ENCODE measurements at places on chromosomes 12 and 14.

DNA sequence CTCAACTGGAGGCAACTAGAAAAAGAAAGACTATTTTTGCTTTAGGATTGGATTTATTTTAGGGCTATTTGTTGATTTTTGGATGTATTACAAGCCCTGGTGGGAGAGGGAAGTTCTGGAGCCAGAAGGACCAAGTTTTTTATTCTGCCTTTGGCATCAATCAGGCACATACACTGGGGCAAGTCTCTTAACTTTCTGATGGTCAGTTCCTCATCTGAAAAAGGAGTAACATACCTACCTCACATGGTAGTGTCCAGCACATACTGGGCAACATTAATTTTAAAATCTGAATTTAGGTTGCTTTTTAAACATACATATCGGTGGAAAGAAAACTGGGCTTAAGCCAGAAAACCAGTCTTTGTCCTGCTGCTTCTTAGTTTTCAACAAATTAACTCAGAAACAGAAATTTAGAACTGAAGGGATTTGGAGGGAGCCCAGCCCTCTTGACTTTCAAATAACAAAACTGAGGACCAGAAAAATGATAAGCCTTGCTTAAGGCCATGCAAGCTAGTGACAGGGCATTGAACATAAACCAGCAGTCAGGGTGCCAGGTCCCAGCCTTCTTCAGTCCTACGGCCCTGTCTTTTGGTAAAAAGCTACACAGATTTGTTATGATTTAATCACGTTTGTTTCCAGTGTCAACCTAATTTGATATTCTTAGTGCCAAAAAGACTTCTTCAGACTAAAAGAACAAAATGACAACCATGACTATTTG, 90.2 kb upstream of the SLC38A2 start:
- no peak overlapping the region for H3K4me3 ChIP-seq
- H3K4me1 ChIP-seq = peaks cover 25% of the 10 kb centered on the region
- peak overlapping the region; percentile 54 for H3K27ac ChIP-seq
- no peak for DNase-seq

GRCh38 chr12:57006809-57007475, 596 bp upstream of the ZBTB39 start:
- H3K27me3 ChIP-seq = no peaks in the 10 kb centered on the region
- peak overlapping the region; percentile 28 for H3K4me3 ChIP-seq
- no peak for DNase-seq
- H3K27ac ChIP-seq = peak overlapping the region; percentile 57

GRCh38 chr14:77071938-77072388, 26.1 kb upstream of the CIPC start:
- no peak overlapping the region for H3K27ac ChIP-seq
- no peak for DNase-seq
- H3K4me3 ChIP-seq = no peak overlapping the region
- H3K4me1 ChIP-seq = peaks cover 8% of the 10 kb centered on the region
- no peaks in the 10 kb centered on the region for H3K27me3 ChIP-seq

GRCh38 chr14:90450151-90450550, 53.3 kb downstream of the CALM1 start:
- no peaks in the 10 kb centered on the region for H3K36me3 ChIP-seq
- H3K4me3 ChIP-seq = no peak overlapping the region
- DNase-seq = no peak
- no peaks in the 10 kb centered on the region for H3K4me1 ChIP-seq
- no peak overlapping the region for H3K27ac ChIP-seq

DNA sequence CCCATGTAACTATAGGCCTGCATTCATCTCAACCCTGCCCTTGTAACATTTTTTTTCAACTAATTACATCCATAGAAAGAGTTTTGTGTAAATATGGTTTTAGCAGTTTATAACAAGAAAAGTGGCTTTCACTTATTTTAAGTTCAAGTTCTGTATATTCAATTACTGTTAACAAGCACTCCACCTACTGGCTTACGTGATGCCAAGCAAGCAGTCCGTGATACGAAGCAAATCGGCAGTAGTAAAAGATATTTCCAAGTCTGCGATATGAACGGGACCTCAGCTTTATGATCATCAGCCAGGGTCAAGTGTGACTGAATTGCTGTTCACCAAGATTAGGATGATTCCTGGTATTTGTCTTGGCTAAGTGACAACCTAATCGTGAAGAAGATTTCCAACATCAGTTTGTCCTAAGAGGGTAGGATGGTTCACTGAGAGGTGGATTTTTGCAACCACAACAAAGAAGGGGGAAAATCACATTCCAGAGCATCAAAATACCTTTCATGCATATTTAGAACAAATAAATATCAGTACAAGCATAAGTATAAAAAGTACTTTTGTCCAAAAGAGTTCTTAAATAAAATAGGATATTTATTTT, 456.2 kb downstream of the FOXG1 start:
- no peaks in the 10 kb centered on the region for H3K36me3 ChIP-seq
- H3K27ac ChIP-seq = no peak overlapping the region
- no peaks in the 10 kb centered on the region for H3K4me1 ChIP-seq
- no peak overlapping the region for H3K4me3 ChIP-seq

DNA sequence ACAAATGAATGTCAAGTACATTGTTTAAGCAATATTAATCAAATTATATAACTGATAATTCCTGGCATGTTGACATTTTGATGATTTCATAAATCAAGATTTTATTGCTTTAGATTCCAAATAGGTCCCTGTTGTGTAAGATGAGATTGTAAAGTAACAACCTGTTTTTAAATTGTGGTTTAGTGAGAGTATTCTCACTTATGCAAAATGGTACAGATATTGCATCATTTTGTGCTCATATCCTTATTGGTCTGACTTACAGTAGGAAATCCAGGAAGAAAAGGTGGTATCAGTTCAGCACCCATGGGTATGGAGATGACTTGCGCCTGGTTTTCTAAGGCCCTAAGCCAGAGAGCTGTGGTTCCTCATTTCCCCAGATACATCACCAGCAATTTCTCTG, 165.5 kb downstream of the KIF21A start:
- no peaks in the 10 kb centered on the region for H3K27me3 ChIP-seq
- no peak overlapping the region for H3K27ac ChIP-seq
- H3K4me3 ChIP-seq = no peak overlapping the region
- no peaks in the 10 kb centered on the region for H3K36me3 ChIP-seq
- no peak for DNase-seq
- H3K4me1 ChIP-seq = no peaks in the 10 kb centered on the region

GRCh38 chr12:106058256-106059182, 80.2 kb downstream of the NUAK1 start:
- H3K27me3 ChIP-seq = no peaks in the 10 kb centered on the region
- H3K4me1 ChIP-seq = no peaks in the 10 kb centered on the region
- H3K4me3 ChIP-seq = no peak overlapping the region
- no peaks in the 10 kb centered on the region for H3K36me3 ChIP-seq
- H3K27ac ChIP-seq = no peak overlapping the region

GRCh38 chr12:2215709-2216560, 163.1 kb downstream of the CACNA1C start:
- DNase-seq = no peak
- no peaks in the 10 kb centered on the region for H3K27me3 ChIP-seq
- no peaks in the 10 kb centered on the region for H3K36me3 ChIP-seq
- H3K27ac ChIP-seq = no peak overlapping the region
- no peak overlapping the region for H3K4me3 ChIP-seq

GRCh38 chr12:40701756-40702155, 9.5 kb downstream of the CNTN1 start:
- no peak overlapping the region for H3K4me3 ChIP-seq
- DNase-seq = no peak
- no peaks in the 10 kb centered on the region for H3K36me3 ChIP-seq

- H3K36me3 ChIP-seq = no peaks in the 10 kb centered on the region
- H3K27me3 ChIP-seq = no peaks in the 10 kb centered on the region
- no peaks in the 10 kb centered on the region for H3K4me1 ChIP-seq
- no peak for DNase-seq
These were observed 10.4 kb downstream of the NGB start for GRCh38 chr14:77260631-77261030.

- DNase-seq = no peak
- H3K27ac ChIP-seq = no peak overlapping the region
- H3K4me3 ChIP-seq = no peak overlapping the region
- no peaks in the 10 kb centered on the region for H3K27me3 ChIP-seq
- H3K4me1 ChIP-seq = peaks cover 3% of the 10 kb centered on the region
- H3K36me3 ChIP-seq = no peaks in the 10 kb centered on the region
These were observed 71.2 kb downstream of the ITPK1 start for GRCh38 chr14:93044556-93044955.

GRCh38 chr14:105853907-105854599, 327.7 kb downstream of the TMEM121 start:
- no peaks in the 10 kb centered on the region for H3K36me3 ChIP-seq
- no peak overlapping the region for H3K4me3 ChIP-seq
- H3K4me1 ChIP-seq = no peaks in the 10 kb centered on the region
- no peak overlapping the region for H3K27ac ChIP-seq

- no peak overlapping the region for H3K27ac ChIP-seq
- H3K4me1 ChIP-seq = no peaks in the 10 kb centered on the region
- H3K36me3 ChIP-seq = no peaks in the 10 kb centered on the region
- no peak overlapping the region for H3K4me3 ChIP-seq
These were observed 64.5 kb downstream of the AMN start for GRCh38 chr14:102986810-102987579.

GRCh38 chr12:121947981-121948380, 29.6 kb downstream of the CFAP251 start:
- no peaks in the 10 kb centered on the region for H3K27me3 ChIP-seq
- no peak overlapping the region for H3K27ac ChIP-seq
- no peaks in the 10 kb centered on the region for H3K36me3 ChIP-seq
- no peak overlapping the region for H3K4me3 ChIP-seq

DNA sequence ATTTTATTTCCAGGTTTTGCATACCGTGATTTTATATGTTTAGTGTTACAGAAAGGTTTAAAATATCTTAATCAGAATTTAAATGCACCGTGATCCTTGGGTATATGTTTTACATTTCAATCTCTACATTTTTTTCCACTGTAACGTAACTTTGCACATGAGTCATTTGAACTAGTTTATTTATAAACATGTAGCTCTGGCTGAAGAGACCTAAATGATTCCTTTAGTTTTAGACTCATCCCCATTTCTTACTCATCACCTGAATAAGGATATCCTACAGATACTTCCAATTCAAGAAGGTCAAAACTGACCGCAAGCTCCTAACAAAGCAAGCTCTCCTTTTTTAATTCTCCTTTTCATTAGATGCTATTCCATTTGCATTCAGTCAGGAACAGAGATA, 42.7 kb upstream of the SLC6A15 start:
- no peak overlapping the region for H3K4me3 ChIP-seq
- H3K36me3 ChIP-seq = no peaks in the 10 kb centered on the region
- no peaks in the 10 kb centered on the region for H3K27me3 ChIP-seq
- no peak overlapping the region for H3K27ac ChIP-seq
- no peaks in the 10 kb centered on the region for H3K4me1 ChIP-seq

- no peak overlapping the region for H3K4me3 ChIP-seq
- H3K4me1 ChIP-seq = no peaks in the 10 kb centered on the region
- H3K27ac ChIP-seq = no peak overlapping the region
- H3K36me3 ChIP-seq = no peaks in the 10 kb centered on the region
- DNase-seq = no peak
These were observed 112.6 kb downstream of the BRMS1L start for GRCh38 chr14:35938770-35939169.

- H3K27me3 ChIP-seq = no peaks in the 10 kb centered on the region
- no peak for DNase-seq
- H3K36me3 ChIP-seq = no peaks in the 10 kb centered on the region
- H3K27ac ChIP-seq = no peak overlapping the region
These were observed 21.6 kb downstream of the SOX5 start for GRCh38 chr12:23927907-23928306.
